ENCODE measurements at places on chromosomes 16 and 17. TPM values are rescaled to one million over a fixed set of nuclear protein-coding genes. Genes with fewer than 3 reads are reported as not detected.

FBXL20 gene
- total RNA-seq = 9.9 TPM

CETP gene
- total RNA-seq = not detected

GRCh38 chr16:81723098-81723723, 55.9 kb upstream of the PLCG2 start:
- peak; percentile 46 for DNase-seq
- no peak overlapping the region for H3K27ac ChIP-seq
- no peaks in the 10 kb centered on the region for H3K4me1 ChIP-seq
- no peak overlapping the region for H3K4me3 ChIP-seq
- no peaks in the 10 kb centered on the region for H3K36me3 ChIP-seq

DNA sequence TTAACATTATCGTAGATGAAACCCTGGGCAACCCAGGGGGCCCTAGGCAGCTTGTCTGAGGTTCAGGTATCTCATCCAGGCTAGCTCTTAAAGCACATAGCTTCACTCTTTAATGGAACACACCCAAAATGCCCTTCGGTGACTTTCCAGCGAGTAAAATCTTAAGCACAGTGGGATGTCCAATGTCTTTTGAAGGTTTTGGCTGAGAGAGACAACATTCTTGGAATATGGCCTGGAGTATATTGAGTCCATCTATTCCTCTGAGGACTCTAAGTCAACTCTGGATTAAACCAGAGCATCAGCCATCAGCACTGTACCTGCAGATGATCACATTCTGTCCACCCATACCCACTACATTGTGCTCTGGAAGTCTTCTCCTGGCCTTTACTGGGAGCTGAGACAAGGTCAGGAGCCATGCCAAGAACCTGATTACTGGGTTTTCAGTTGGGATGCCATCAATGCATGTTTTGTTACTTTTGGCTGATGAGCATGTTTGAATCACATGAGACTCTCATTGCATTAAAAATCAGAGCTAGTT, 63.4 kb upstream of the CDH11 start:
- H3K4me3 ChIP-seq = no peak overlapping the region
- no peak for DNase-seq
- no peaks in the 10 kb centered on the region for H3K4me1 ChIP-seq
- H3K36me3 ChIP-seq = no peaks in the 10 kb centered on the region

GINS2 gene
- 12.0 TPM for total RNA-seq

- no peaks in the 10 kb centered on the region for H3K4me1 ChIP-seq
- no peak overlapping the region for H3K4me3 ChIP-seq
- H3K27me3 ChIP-seq = peaks cover 5% of the 10 kb centered on the region
- peak; percentile 28 for DNase-seq
Observed at GRCh38 chr17:51371732-51372151, 111.4 kb downstream of the UTP18 start.

DNA sequence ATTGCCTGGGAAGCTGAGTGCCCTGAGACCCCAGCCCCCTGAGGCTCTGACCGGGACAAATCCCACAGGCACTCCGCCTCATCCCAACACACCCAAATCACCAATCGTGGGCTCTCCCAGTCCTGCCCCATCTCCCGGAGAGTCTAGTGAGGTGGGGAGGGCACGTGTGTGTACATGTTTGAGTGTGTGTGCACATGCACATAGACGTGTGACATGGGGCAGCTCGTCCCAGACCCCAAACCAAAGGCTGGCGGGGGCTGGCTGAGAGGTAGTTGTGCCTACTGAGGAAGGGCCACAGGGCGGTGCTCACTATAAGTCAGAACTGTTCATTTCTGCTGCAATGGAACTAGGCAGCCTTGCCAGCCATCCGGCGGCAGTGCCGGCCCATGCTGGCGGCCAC, 8.6 kb downstream of the SNAI3 start:
- H3K4me3 ChIP-seq = no peak overlapping the region
- H3K4me1 ChIP-seq = no peaks in the 10 kb centered on the region
- no peak overlapping the region for H3K27ac ChIP-seq
- H3K27me3 ChIP-seq = no peaks in the 10 kb centered on the region

CCL16 gene
- not detected for total RNA-seq

GRCh38 chr16:4319454-4320421, 3.9 kb downstream of the GLIS2 start:
- H3K27ac ChIP-seq = peak overlapping the region; percentile 92
- no peak for DNase-seq
- H3K4me1 ChIP-seq = peaks cover 70% of the 10 kb centered on the region
- peak overlapping the region; percentile 88 for H3K4me3 ChIP-seq
- H3K36me3 ChIP-seq = no peaks in the 10 kb centered on the region

- H3K4me3 ChIP-seq = no peak overlapping the region
- H3K27ac ChIP-seq = no peak overlapping the region
- DNase-seq = no peak
- H3K4me1 ChIP-seq = no peaks in the 10 kb centered on the region
Observed at GRCh38 chr16:49466881-49467280, 93.3 kb downstream of the C16orf78 start.

DNA sequence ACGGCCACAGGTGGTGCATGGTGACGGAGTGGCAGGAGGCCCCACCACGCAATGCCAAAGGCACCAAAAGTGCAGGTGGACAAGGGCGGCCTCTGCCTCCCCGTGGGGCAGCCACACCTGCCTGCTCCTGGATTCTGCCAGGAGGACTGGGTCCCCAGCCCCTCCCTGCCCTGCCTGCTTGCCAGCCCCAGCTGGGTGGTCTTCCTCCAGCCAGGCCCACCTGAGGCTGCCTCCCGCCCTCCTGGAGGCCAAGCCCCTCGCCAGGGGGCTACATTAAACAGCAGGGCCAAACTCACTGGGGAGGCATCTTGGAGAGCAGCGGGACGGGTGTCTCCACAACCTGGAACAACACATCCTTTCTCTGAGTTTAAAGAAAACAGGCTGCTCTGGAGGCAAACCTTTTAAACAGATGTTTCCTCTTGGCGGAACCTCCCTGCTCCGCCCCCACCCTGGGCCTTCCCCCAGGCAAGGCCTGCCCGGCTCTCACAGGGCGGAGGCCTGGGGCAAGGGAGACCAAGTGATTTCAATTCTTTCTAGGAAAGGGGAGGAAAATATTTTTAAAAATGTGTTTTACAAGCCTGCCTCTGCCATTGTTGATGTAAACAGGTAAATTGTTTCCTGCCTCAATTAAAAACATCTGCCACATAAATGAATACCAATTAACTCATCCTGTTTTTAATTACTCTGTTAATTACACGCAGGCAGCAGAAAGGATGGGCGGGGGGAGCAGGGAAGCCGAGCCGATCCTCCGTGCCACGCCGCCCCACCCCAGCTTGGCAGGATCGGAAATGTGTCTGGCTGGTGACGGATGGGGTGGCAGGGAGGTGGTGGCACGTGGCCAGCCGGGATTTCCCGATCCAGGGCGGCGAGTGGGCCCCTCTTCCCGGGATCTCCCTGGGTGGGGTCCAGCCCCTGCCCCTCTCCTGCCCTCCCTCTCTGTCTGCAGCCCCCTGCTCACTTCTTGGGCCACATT, 54.4 kb upstream of the PABPN1L start:
- H3K4me3 ChIP-seq = no peak overlapping the region
- H3K4me1 ChIP-seq = peaks cover 63% of the 10 kb centered on the region
- H3K36me3 ChIP-seq = no peaks in the 10 kb centered on the region
- DNase-seq = no peak

SLC6A4 gene
- not detected for total RNA-seq

NPIPB13 gene
- total RNA-seq = 19.8 TPM

DNA sequence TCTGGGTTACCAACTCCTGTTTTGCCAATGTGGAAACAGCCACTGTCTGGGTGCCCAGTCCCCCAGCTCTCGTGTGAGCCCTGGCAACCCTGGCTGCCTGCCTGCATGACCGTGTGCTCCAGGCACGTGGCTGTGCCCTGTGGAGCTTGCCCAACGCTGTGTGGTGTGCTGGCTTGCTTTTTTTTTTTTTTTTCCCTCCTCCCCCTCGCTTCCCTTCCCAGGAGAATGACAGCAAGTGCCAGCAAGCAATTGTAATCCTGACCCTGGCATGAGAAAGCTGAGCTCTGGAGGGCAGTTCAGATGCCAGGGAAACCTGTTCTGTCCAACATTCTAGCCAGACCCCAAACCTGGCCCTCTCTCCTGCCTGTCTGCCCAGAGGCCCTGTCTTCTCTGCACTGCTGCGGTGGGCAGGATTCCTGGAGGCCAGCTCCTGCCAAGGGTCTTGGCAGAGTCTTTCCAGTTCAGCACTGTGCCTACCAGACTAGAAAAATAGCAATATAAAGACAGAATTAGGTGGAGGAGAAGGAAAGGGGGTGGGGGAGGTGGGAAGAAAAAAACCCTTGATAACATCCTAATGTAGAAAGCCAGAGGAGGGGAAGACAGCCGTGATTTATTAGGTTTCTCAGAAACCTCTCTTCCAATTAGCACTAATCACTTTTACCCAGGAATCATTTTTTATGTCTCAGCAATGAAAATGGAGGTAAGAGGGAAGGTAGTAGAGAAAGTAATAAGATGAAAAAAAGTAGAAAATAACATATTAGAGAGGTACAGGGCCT, 9.0 kb downstream of the HLF start:
- H3K27me3 ChIP-seq = peaks cover 9% of the 10 kb centered on the region
- no peak overlapping the region for H3K4me3 ChIP-seq
- no peak for DNase-seq
- no peak overlapping the region for H3K27ac ChIP-seq
- no peaks in the 10 kb centered on the region for H3K36me3 ChIP-seq

CRYBA1 gene
- total RNA-seq = not detected

- no peaks in the 10 kb centered on the region for H3K36me3 ChIP-seq
- no peak overlapping the region for H3K4me3 ChIP-seq
- H3K4me1 ChIP-seq = no peaks in the 10 kb centered on the region
Observed at GRCh38 chr16:50234771-50235556, 31.4 kb upstream of the ADCY7 start.

GRCh38 chr17:45038728-45039634, 12.5 kb downstream of the DCAKD start:
- no peak overlapping the region for H3K27ac ChIP-seq
- H3K36me3 ChIP-seq = no peaks in the 10 kb centered on the region
- H3K4me3 ChIP-seq = no peak overlapping the region

DNA sequence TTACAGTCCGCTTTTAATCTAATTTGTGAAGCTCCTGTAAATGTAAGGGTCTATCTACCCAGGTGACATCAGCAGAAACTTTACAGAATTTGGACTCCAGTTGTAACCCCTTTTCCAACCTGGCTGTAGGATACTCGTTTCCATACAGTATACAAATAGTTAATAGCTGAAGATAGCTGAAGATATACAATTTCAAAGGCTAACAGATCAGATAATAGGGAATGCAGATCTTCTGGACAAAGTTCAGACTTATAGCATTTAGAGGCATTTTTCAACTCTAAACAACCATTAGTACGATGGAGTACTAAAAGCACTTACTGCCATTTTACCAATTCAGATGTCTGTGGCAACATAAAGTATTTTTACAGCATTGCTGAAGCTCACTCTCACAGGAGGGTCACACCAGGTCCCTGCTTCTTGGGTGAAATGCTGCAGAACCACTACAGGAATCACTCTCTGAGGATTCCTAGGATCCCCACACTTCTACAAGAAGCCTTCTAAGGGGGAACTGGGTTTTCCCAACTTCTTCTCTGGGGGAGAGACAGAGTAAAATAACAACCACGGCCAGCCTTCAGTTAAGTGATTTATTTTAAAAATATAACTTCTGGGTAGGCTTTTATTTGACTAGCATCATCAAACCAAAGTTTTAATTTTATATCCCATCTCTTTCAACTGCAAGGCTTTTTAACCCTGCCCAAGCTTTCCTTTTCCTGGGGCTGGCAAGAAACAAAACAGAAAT, 2.9 kb downstream of the VEZF1 start:
- peaks cover 31% of the 10 kb centered on the region for H3K36me3 ChIP-seq
- peaks cover 36% of the 10 kb centered on the region for H3K4me1 ChIP-seq
- no peak for DNase-seq
- no peaks in the 10 kb centered on the region for H3K27me3 ChIP-seq

DNA sequence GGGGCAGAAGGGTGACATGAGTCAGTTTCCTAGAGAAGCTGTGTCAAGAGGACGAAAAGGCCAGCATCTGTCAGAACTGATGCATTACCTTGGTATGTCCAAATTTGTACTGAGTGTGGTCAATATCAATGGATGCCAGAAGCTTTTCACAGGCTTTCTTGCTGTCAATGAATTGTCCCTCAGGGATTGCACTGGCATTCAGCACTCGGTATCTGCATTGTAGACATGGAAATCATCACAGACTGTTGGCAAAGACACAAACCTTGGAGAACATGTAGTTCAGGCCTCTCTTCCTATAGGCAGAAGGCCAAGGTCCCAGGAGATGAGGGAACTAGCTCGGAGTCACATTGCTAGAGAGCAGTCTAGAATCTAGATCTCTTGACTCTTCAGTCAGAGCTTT, 16.6 kb downstream of the MYH3 start:
- H3K36me3 ChIP-seq = no peaks in the 10 kb centered on the region
- DNase-seq = no peak
- H3K4me1 ChIP-seq = no peaks in the 10 kb centered on the region
- no peak overlapping the region for H3K27ac ChIP-seq

ABCC12 gene
- total RNA-seq = not detected

DNA sequence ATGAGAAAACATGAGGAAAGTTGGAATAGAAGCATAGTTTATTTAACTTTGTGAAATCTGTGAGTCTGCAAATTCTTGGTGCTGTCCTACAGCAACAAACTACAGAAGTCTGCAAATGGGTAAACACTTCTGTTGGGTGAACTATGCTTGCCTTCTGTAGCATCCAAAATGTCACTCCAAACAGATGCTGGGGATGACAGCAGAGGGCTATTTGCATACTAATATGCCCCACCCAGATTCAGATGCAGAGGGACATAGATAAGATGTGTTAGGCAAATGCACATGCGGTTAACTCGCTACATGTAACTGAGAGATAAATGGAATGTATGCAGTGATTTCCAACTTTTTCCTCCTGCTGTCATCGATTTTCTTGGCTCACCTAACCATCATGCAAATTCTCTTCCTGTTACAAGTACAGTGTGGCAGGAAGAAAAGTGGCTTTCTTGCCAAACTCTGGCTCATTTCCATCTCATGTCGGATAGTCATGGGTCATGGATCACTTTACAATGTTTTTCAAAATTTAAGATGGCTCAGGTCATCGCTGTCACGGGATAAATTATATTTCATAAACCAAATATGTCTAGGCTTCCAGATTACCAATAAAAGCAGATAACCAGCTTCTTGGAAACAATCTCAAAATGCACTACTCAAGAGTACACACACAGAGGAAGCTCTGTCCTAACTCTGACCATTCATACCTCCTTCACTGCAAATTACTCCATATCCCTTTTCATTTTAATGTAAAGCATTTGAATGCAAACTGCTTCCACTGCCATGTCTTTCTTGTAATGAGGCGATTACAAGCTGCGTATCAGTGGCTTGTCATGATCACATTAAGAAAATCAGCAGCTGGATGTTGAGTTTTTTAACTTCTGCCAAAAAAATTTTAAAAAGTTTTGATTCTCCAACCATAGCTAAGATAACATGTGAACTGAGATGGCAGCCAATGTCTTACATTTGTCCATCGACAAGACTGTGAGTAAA, 47.7 kb downstream of the ADAMTS18 start:
- H3K4me3 ChIP-seq = no peak overlapping the region
- H3K27me3 ChIP-seq = no peaks in the 10 kb centered on the region
- DNase-seq = no peak

GLTPD2 gene
- total RNA-seq = not detected

DNA sequence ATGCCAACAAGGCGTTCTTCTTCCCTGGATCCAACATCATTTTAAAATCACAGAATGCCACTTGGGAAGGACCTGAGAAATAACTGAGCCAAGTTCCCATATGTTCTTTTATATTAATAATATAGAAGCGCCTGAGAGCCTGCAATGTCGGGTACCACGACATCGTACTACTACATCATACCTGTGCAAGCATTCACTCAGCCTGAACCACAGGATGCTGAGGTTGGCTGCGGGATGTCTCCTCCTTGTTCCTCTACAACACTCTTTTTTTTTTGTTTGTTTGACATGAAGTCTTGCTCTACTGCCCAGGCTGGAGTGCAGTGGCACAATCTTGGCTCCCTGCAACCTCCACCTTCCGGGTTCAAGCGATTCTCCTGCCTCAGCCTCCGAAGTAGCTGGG, 2.1 kb upstream of the ATP2C2 start:
- no peak overlapping the region for H3K4me3 ChIP-seq
- H3K27me3 ChIP-seq = peaks cover 7% of the 10 kb centered on the region
- H3K4me1 ChIP-seq = 0 out of 2 replicates have a peak, but pooled peaks cover 4% of the 10 kb centered on the region

CLDN9 gene
- total RNA-seq = 1.6 TPM

Measured in Panc1 (cell line).